ENCODE measurements at places on chromosomes 5 and 9.

DNA sequence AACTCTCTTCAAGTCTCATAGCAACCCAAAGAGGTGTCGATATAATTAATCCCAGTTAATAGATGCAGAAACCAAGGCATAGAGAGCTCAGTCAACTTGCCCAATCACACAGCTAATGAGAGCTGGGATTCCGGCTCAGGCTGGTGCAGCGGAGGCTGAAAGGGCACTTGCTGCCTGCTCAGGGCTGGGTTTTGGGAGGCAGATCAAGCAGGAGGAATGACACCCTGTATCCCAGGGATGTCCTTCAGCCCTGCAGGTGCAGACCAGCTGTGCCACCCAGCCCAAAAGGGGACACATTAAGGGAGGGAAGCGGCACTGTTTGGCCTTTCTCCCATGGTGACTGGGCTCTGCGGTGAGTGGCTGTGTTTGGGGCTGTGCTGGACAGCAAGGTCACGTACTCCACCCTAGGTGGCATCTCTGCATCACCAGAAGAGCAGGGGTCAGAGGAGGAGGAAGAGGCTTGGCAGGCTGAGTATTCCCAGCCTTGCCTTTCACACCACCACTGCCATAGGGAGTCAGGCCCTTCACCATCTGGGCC lies 124.1 kb downstream of the MVB12B start:
- DNase-seq, result no peak

- DNase-seq, result no peak
Observed at GRCh38 chr5:135206862-135207261, 172.8 kb upstream of the PITX1 start.

DNA sequence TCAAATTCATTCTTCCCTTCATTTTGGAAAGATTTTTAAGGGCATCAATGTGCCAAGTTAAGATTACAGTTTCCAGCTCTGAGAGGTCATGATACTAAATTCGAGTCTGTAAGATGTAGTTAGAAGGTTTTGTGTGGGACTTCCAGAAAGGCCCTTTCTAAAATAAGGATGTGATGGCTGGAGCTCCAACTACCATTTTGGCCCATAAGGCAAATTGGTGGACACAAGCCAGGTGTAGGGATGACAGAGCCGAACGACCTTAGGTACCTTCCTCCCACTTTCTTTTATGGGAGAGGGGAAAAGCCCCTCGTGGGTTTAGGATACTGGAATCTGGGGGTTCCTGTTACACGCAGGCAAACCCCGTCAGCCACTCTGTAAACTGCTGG lies 54.3 kb upstream of the PTPDC1 start:
- no peak for DNase-seq

- no peak for DNase-seq
Observed at GRCh38 chr5:119966028-119966427, 336.7 kb downstream of the FAM170A start.

GRCh38 chr5:95841914-95842812 lies 19.6 kb upstream of the GLRX start:
- no peak for DNase-seq

- DNase-seq, result no peak
Observed at GRCh38 chr5:139893873-139894272, 98.3 kb downstream of the PSD2 start.

- peak; percentile 86 for DNase-seq
Observed at GRCh38 chr5:142726188-142726731, 40.4 kb upstream of the FGF1 start.

DNA sequence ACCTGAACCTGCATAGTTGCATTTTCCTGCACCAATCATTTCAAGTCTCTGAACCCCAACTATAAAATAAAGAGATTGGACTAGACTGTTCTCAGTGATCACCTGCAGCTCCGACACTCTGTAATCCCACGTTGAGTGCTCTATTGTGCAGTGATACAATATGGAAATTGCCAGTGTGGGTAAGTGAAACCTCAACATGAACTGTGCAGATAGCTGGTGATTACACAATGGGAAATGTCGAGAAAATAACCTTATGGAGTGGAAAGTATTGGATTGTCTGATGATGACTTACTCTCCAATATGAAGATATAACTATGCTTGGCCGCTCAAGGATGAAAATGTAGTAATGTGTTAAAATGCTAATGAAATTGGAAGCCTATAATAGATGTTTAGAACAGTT lies 293.1 kb upstream of the BRINP1 start:
- DNase-seq, result no peak

DNA sequence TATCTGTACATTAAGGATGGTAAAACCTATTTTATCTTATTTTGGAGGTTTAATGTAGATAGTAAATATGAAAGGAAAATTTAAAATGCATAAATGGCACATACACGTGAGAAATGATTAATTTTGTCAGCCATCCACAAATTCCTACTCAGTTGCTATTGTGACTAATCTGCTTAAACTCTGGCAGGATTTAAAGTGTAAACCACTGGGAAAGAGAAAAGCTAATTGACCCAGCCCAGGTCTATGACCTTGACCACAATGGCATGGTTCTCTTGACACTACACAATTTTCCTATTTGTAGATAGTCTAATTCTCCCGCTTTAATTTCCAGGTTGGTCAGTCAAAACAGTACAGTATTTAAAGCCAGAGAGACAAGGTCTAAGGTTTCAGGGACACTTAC lies 459.0 kb upstream of the KLF4 start:
- no peak for DNase-seq

GRCh38 chr5:146993876-146994530 lies 115.4 kb upstream of the PPP2R2B start:
- no peak for DNase-seq

GRCh38 chr9:108322326-108323098 lies 533.3 kb downstream of the ACTL7B start:
- no peak for DNase-seq

- DNase-seq, result no peak
Observed at GRCh38 chr5:56440871-56441740, 208.0 kb upstream of the ANKRD55 start.

GRCh38 chr9:36433386-36433785 lies 33.3 kb upstream of the RNF38 start:
- DNase-seq, result no peak

DNA sequence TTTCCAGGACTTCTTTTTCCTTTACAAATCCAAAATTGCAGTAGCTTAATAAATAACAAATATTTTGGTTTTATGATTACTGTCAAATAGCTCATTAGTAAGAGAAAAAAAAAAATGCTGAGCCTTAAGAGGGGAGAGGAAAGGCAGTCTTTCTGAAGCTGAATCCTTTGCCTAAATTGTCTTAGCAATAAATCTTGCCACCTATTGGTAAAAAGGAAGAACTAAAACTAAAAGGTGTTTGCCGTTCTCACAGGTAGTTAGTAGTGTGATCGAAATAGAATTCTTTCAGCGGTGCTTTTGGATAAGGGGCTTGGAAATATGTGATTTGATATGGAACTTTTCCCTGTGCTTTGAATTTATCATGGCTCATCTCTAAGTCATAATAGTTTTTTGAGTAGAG lies 31.2 kb downstream of the PIK3R1 start:
- DNase-seq, result peak; percentile 54

GRCh38 chr9:37032713-37033112 lies 1.4 kb downstream of the PAX5 start:
- DNase-seq, result no peak

GRCh38 chr5:151676314-151676712 lies 10.4 kb downstream of the SPARC start:
- no peak for DNase-seq

DNA sequence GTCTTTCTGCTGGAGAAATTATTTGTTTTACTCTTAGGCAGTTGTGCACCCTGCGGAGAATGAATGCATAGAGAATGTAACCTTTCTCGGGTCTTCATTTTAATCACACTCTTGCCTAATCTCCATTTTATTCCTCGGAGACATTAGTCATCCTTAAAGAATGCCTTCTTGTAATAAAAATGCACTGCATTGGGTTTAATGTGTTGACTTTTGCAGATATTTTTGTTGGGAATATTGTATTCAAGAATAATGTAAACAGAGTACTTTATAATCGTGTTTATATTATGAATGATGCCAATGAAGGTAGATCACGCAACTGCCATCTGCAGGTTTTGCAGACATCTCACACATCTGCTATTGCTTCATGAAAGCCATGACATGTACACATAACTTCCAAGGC lies 1093.9 kb upstream of the CDH6 start:
- no peak for DNase-seq
